Caco-2 (cell line): ENCODE measurements at places on chromosomes 4 and X. TPM values are rescaled to one million over a fixed set of nuclear protein-coding genes. Genes with fewer than 3 reads are reported as not detected.

The GAGE12H gene
- not detected in 2 replicates for total RNA-seq

The MAGEC2 gene
- total RNA-seq: not detected in 2 replicates

GRCh38 chr4:19883841-19884240, 367.9 kb upstream of the SLIT2 start:
- DNase-seq: no peak

GRCh38 chrX:109393859-109394258, 88.0 kb downstream of the GUCY2F start:
- DNase-seq: peak; percentile 22
